ENCODE measurements at places on chromosomes 2 and 18. TPM values are rescaled to one million over a fixed set of nuclear protein-coding genes. Genes with fewer than 3 reads are reported as not detected.
A peak's percentile ranks its signal among the peaks of the same experiment; 100 is the strongest.

GRCh38 chr2:24852026-24852425 is 58.8 kb downstream of the CENPO start:
- H3K4me3 ChIP-seq: no peak overlapping the region
- DNase-seq: no peak
- no peaks in the 10 kb centered on the region for H3K36me3 ChIP-seq

- no peaks in the 10 kb centered on the region for H3K27me3 ChIP-seq
- DNase-seq: no peak
- no peak overlapping the region for H3K4me3 ChIP-seq
- H3K36me3 ChIP-seq: peaks cover 78% of the 10 kb centered on the region
Observed at GRCh38 chr2:215384710-215385109, 51.2 kb downstream of the FN1 start.

DNA sequence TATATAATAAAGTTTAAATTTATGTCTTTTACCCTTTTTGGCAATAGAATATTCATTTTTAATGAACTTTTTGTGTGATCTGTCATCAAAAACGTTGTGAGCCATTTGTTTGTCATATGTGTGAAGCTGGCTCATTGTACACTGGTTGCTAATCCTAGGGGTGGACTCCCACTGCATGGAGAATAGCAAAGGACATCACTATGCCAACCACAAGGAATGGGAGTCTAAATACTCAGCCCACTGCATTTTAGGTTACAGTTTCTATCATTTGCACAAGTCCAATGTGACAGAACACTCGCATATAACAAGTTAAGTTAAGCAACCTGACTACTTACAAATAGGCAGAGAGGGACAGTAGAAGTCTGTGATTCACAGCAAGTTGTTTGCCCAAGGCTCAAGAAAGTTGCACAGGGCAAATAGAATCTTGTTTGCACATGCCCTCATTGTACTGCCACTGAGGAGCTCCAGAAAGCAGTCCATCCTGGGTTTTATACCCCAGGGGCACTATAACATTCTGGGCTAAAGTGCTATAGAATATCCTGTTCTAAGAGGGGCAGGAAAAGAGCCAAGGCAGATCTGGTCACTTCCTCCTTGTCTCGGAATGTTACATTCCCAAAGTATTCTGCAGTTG is 545.9 kb upstream of the GCFC2 start:
- no peaks in the 10 kb centered on the region for H3K36me3 ChIP-seq
- no peaks in the 10 kb centered on the region for H3K4me1 ChIP-seq
- no peak for DNase-seq

DNA sequence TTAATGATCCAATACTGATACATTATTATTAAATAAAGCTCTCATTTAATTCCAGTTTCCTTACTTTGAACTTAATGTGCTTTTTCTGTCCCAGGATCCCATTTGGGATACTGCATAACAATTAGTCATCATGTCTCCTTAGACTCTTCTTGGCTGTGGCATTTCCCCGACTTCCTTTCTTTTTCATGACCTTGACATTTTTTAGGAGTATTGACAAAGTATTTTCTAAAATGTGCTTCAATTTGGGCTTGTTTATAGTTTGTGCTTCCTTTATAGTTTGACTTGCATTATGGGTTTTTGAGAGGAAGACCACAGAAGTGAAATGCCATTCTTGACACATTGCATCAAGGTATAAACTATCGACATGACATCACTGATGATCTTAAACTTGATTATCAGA is 46.1 kb upstream of the KIF5C start:
- no peak overlapping the region for H3K4me3 ChIP-seq
- no peaks in the 10 kb centered on the region for H3K36me3 ChIP-seq
- no peaks in the 10 kb centered on the region for H3K4me1 ChIP-seq
- H3K27ac ChIP-seq: no peak overlapping the region

GRCh38 chr18:8983195-8983594 is 119.3 kb upstream of the NDUFV2 start:
- no peak for DNase-seq
- H3K27me3 ChIP-seq: no peaks in the 10 kb centered on the region
- H3K36me3 ChIP-seq: no peaks in the 10 kb centered on the region

GRCh38 chr2:44351676-44352075 is 9.6 kb downstream of the PREPL start:
- peaks cover 18% of the 10 kb centered on the region for H3K4me1 ChIP-seq
- H3K4me3 ChIP-seq: no peak overlapping the region
- no peaks in the 10 kb centered on the region for H3K27me3 ChIP-seq
- H3K27ac ChIP-seq: no peak overlapping the region
- DNase-seq: no peak

GRCh38 chr18:2108591-2108990 is 462.7 kb downstream of the METTL4 start:
- DNase-seq: no peak
- no peak overlapping the region for H3K27ac ChIP-seq
- no peak overlapping the region for H3K4me3 ChIP-seq
- H3K4me1 ChIP-seq: peaks cover 3% of the 10 kb centered on the region
- no peaks in the 10 kb centered on the region for H3K36me3 ChIP-seq

Gene PPP1R1C
- total RNA-seq: 5.2 TPM

GRCh38 chr18:79481046-79481790 is 85.5 kb downstream of the NFATC1 start:
- no peaks in the 10 kb centered on the region for H3K27me3 ChIP-seq
- no peak overlapping the region for H3K4me3 ChIP-seq
- no peaks in the 10 kb centered on the region for H3K36me3 ChIP-seq

DNA sequence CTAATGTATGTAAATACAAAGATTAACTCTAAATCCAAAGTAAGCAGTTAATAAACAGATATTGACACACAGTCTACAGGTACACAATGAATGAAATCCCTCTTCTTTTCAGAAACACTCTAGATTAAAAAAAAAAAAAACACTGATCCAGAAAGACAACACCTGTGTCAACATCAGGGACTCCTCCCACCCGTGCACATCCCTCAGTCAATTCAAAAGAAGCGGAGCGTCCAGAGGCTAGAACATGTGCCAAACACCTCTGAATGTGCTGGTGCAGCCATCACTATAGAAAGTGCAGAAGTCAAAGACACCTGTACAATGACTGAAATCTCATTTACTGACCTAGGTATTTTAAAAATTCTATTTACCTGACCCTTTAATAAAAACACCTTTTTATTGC is 622.6 kb upstream of the ID2 start:
- peaks cover 2% of the 10 kb centered on the region for H3K4me1 ChIP-seq
- no peaks in the 10 kb centered on the region for H3K36me3 ChIP-seq
- H3K4me3 ChIP-seq: no peak overlapping the region
- no peaks in the 10 kb centered on the region for H3K27me3 ChIP-seq
- H3K27ac ChIP-seq: no peak overlapping the region

DNA sequence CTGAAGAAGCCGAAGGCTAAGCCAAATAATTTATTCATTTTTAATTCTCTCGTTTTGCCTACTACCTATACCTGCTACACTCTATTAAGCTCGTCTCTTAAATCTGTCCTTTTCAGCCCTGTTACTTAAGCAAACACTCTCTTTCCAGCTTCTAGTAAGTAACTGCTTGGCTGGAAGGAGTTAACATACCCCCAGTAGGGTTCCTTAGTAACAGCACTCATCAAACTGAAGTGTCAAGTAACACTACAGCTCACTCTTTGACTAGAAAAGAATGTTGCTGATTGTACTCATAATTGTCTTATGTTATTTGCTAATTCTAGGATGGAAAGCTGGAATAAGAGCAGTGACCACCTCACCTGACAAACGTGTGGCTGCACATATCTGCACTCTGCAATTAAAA is 120.0 kb upstream of the SCN7A start:
- no peak for DNase-seq
- H3K4me3 ChIP-seq: no peak overlapping the region
- no peak overlapping the region for H3K27ac ChIP-seq
- H3K4me1 ChIP-seq: no peaks in the 10 kb centered on the region
- H3K36me3 ChIP-seq: no peaks in the 10 kb centered on the region

- H3K4me1 ChIP-seq: peaks cover 21% of the 10 kb centered on the region
- H3K4me3 ChIP-seq: no peak overlapping the region
- H3K27ac ChIP-seq: no peak overlapping the region
- H3K36me3 ChIP-seq: no peaks in the 10 kb centered on the region
- no peak for DNase-seq
Observed at GRCh38 chr18:76981396-76981968, 151.1 kb downstream of the MBP start.

- DNase-seq: peak; percentile 84
- no peaks in the 10 kb centered on the region for H3K27me3 ChIP-seq
- no peak overlapping the region for H3K27ac ChIP-seq
- H3K4me3 ChIP-seq: no peak overlapping the region
- H3K4me1 ChIP-seq: no peaks in the 10 kb centered on the region
Observed at GRCh38 chr2:205496772-205497171, 185.5 kb upstream of the NRP2 start.

Gene TACR1
- 0.63 TPM for total RNA-seq

GRCh38 chr2:169828141-169828811 is 1.0 kb downstream of the UBR3 start:
- DNase-seq: peak; percentile 60
- peak overlapping the region; percentile 89 for H3K4me3 ChIP-seq
- H3K27ac ChIP-seq: peak overlapping the region; percentile 97

- no peak overlapping the region for H3K4me3 ChIP-seq
- H3K36me3 ChIP-seq: peaks cover 7% of the 10 kb centered on the region
- H3K4me1 ChIP-seq: peaks cover 5% of the 10 kb centered on the region
- no peak overlapping the region for H3K27ac ChIP-seq
Observed at GRCh38 chr18:12821408-12821807, 62.6 kb downstream of the PTPN2 start.

DNA sequence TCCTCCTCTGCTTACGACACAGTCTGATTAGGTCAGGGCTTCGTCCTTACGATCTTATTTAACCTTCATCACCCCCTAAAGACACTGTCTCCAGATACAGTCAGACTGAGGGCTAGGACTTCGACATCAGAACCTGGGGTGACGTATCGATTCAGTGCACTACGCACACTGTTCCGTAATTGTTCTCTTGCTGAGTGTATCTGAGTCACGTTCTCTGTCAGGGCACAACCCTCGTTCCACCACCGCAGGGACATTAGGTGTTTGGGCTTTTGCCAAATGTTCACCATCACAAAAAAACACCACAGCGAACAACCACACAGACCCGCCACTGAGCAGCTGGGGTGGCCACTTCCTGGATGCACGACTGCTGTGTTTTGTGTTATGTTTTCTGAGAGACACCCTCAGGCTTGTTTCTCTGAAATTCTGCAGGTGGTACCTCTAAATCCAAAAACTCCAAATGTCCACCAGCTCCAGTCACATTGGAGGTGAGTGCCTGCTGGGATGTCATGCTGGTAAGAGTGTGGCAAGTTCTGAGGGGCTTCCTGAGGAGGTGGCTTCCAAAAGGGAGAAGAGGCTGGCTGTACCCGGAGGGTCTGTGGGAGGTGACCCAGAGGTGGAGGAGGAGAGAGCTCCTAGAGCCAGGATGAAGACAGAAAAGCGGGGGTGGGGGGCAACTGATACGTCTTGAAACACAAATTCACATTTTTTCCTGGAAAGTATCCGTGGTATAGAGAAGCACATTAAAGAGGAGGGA is 66.6 kb downstream of the ADNP2 start:
- H3K27ac ChIP-seq: no peak overlapping the region
- no peaks in the 10 kb centered on the region for H3K27me3 ChIP-seq
- H3K4me1 ChIP-seq: peaks cover 8% of the 10 kb centered on the region
- DNase-seq: no peak

Gene INPP5D
- 26.1 TPM for total RNA-seq

Gene MBP
- total RNA-seq: 39.4 TPM

Gene MSTN
- total RNA-seq: 0.46 TPM

Gene C2orf78
- not detected for total RNA-seq

- H3K4me3 ChIP-seq: no peak overlapping the region
- no peaks in the 10 kb centered on the region for H3K36me3 ChIP-seq
- no peak overlapping the region for H3K27ac ChIP-seq
- H3K27me3 ChIP-seq: no peaks in the 10 kb centered on the region
- no peaks in the 10 kb centered on the region for H3K4me1 ChIP-seq
Observed at GRCh38 chr18:66342577-66342976, 261.3 kb downstream of the CDH19 start.

- no peaks in the 10 kb centered on the region for H3K36me3 ChIP-seq
- H3K27ac ChIP-seq: no peak overlapping the region
- H3K4me3 ChIP-seq: no peak overlapping the region
- no peak for DNase-seq
- no peaks in the 10 kb centered on the region for H3K4me1 ChIP-seq
- no peaks in the 10 kb centered on the region for H3K27me3 ChIP-seq
Observed at GRCh38 chr2:179239195-179239594, 25.4 kb downstream of the SESTD1 start.

GRCh38 chr2:67057901-67058703 is 339.0 kb upstream of the ETAA1 start:
- no peaks in the 10 kb centered on the region for H3K27me3 ChIP-seq
- no peak overlapping the region for H3K4me3 ChIP-seq
- H3K27ac ChIP-seq: no peak overlapping the region
- DNase-seq: no peak
- no peaks in the 10 kb centered on the region for H3K4me1 ChIP-seq
- no peaks in the 10 kb centered on the region for H3K36me3 ChIP-seq

Gene HTR2B
- total RNA-seq: 0.09 TPM

Gene HJURP
- 2.0 TPM for total RNA-seq

- DNase-seq: peak; percentile 88
- peak within 1 kb of the TSS; percentile 85 for H3K27ac ChIP-seq
- H3K36me3 ChIP-seq: no peaks in the 10 kb centered on the region
- peak within 1 kb of the TSS; percentile 82 for H3K4me3 ChIP-seq
- H3K4me1 ChIP-seq: peaks cover 37% of the 10 kb centered on the region
Observed at GRCh38 chr2:238287737-238288649, at the start of gene PER2. Gene PER2 (minus strand): TSS chr2:238288610. CDS start chr2:238277936, 10,674 bp downstream.

Gene HNMT
- total RNA-seq: 135 TPM

- no peaks in the 10 kb centered on the region for H3K36me3 ChIP-seq
- H3K4me1 ChIP-seq: no peaks in the 10 kb centered on the region
- no peaks in the 10 kb centered on the region for H3K27me3 ChIP-seq
- DNase-seq: peak; percentile 80
- H3K4me3 ChIP-seq: no peak overlapping the region
Observed at GRCh38 chr18:44781886-44782285, 101.2 kb downstream of the SETBP1 start.

DNA sequence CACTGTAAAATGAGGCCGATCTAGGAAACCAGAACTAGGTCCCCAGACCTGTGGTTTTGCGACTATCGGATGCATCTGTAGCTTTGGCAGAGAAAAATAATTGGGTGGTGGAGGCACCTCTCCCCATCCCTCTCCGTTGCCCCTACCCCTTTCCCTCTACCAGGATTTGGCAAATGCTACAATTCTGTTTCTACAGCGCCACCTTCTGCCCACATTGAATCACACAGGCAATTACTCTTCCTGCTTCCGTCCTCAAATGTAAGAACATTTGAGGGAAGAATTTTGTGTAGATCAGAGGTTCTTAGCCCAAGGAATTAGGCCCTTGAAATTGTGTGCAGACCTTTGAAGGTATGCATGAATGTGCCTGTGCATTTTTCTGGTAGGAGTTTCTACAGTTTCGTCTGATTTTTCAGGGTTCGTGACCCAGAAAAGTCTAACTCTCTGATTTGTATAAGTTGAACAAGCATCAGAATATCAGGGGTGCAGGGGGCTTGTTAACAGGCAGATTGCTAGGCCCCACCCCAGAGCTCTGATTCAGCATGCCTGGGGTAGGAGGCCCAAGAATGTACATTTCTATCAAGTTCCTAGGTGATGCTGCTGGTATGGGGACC is 11.2 kb downstream of the ATP6V1B1 start:
- peak; percentile 71 for DNase-seq
- no peak overlapping the region for H3K27ac ChIP-seq
- H3K36me3 ChIP-seq: no peaks in the 10 kb centered on the region
- H3K4me1 ChIP-seq: peaks cover 6% of the 10 kb centered on the region
- H3K4me3 ChIP-seq: no peak overlapping the region
- peaks cover 19% of the 10 kb centered on the region for H3K27me3 ChIP-seq

GRCh38 chr18:58694221-58694620 is 23.0 kb downstream of the MALT1 start:
- H3K27ac ChIP-seq: no peak overlapping the region
- DNase-seq: no peak
- peaks cover 6% of the 10 kb centered on the region for H3K36me3 ChIP-seq
- no peak overlapping the region for H3K4me3 ChIP-seq
- no peaks in the 10 kb centered on the region for H3K4me1 ChIP-seq

Gene UGT1A3
- total RNA-seq: not detected

Data from lung (tissue), 17 donors.